Activated CD4-positive, alpha-beta T cell treated with anti-CD3 and anti-CD28 coated beads, Interleukin-2, Interleukin-4, amounts not matched to agents 100 ng/mL and 50 ng/mL, durations not matched to agents 16 hours and 8 hours (primary cell): ENCODE measurements at places on chromosomes 1 and 21.

DNA sequence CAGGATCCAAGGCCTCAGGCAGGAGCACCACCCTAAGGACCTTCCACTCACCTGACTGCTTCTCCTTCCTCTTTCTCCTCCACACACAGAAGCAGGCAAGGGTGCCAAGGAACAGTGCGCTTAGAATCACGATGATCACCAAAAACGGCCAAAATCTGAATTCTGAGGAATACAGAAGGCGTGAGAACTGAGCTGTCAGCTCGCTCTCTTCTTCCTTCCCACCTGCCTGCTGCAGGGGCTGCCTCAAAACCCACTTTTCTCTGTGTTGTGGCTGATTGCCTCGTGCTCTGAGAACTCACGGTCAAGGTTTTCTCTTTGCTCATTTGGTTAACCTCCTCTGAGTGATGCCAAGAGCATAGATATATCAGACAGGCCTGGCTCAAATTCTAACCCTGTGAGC, 23.8 kb downstream of the CD244 start:
- no peak for DNase-seq

GRCh38 chr21:29233256-29233546, 65.5 kb upstream of the BACH1 start:
- DNase-seq: no peak

- DNase-seq: no peak
Observed at GRCh38 chr1:26754086-26754874, 33.5 kb upstream of the PIGV start.

DNA sequence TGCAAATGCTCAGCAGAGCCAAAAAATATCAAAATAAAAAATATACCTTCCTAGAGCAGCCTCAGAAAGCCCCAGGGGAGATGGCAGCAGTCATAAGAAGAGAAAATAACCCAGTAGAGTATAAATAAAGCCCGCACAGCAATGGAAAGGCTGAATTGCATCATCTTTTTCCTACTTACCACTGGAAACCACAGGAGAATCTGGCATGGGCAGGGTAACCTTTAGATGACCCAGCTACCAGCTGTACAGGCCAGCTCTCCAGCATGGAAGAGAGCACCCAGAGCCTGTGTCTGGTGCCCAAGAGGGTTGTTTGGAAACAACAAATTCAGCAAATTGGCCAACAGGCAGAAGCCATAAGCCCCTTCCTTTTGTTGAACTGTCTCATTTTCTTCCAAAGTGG, 253.1 kb downstream of the OMA1 start:
- DNase-seq: no peak

DNA sequence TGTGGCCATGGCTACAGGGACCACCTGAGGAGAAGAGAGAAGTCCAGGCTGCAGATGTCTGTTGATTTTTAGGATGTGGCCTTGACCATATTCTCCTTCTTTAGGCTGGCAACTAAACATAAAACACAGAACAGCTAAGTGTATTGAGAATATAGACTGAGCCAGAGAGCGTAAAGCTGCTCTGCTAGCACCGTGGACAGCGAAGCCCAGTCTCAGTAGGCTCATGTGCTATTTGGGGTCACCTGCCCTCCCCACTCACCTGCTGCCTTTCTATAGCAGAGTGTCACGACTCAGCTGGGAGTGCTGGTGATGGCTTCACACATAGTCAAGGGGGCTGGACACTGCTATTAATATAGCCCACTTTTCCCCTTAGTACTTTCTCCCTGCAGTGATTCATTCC, 278.5 kb downstream of the KCNH1 start:
- no peak for DNase-seq

GRCh38 chr1:155379631-155380090, 59.0 kb downstream of the RUSC1 start:
- no peak for DNase-seq

DNA sequence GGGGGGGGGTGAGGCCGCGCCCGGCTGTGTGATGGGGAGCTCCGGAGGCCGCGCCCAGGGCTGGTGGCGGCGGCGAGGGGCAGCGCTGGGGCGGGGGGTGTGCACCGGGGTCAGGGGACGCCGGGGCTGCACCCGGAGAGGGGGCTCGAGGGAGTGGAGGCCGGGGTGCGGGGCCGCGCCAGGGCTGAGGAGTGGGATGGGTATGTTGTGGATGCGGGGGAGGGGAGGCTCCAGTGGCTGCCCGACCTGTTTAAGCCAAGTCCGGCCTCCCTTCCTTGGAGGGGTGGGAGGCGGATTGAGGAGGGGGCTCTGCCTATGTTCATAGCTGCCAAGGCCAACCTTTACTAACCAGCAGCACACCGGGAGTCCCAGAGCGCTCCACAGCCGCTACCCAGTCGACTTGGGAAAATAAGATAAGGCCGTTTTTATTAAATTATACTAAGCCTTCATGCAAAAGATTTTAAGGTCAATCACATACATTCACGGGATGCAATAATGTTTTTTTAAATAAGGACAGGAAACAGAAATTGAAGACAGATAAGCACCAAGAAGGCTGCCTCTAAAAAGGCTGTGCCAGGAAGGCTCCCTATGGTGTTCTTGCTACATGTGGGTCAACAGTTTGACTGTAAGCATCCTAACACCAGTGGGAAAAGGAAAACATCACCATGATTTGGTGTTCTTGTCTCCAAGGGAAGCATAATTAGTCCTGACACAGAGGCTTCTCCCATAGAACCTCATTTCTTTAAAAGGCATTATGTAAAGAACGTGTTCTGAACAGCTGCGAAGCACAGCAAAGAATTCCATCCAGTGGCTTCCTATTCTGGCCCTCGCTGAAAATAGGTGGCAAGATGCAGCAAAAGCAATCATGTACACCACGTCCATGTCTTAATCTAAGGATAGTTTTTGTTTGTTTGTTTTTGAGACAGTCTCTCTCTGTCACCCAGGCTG, 626 bp upstream of the HLCS start:
- no peak for DNase-seq

GRCh38 chr1:195740862-195741261, 867.4 kb downstream of the KCNT2 start:
- DNase-seq: no peak

DNA sequence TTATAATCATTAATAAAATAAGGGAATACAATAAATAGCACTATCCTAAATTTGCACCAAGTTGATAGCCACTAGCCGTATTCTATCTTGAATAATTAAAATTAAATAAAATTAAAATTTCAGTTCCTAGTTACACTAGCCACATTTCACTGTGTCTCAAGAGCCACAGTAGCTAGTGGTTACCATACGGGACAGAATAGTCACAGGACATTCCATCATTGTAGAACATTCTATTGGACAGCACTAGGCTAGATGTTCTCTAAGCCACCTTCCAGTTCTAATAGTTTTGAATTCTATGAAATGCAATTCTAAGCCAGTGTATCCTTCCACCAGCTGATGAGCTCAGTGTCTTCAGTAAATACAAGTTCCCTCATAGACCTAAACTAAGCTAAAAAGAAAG, 71.1 kb upstream of the GOLT1A start:
- no peak for DNase-seq

GRCh38 chr21:34939673-34940331, 109.3 kb downstream of the RUNX1 start:
- no peak for DNase-seq

- no peak for DNase-seq
Observed at GRCh38 chr1:169739980-169740379, 6.1 kb upstream of the SELE start.

- no peak for DNase-seq
Observed at GRCh38 chr1:204418174-204419063, 6.8 kb upstream of the PPP1R15B start.

DNA sequence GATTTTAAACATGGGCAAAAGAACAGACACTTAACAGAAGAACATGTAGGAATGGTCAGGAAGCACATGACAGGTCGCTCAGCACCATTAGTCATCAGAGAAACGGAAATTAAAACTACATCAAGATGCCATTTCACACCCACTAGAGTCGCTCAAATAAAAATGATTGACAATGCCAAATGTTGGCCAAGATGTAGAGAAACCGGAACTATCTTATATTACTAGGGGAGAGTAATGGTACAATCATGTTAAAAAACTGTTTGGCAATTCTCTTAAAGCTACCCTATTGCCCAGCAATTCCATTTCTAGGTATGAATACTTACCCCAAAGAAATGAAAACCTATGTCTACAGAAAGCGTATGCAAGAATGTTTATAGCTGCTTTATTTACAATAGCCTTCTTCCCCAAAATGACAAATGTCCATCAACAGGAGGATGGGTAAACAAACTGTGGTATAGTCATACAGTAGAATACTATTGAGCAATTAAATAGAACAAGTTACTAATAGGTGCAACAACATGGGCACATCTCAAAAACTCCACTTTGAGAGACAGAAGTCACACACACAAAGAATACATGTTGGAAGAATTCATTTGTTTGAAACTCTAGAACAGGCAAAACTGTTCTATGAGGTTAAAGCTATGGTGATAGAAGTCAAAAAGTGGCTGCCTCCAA, 92.8 kb downstream of the ETS2 start:
- DNase-seq: no peak

DNA sequence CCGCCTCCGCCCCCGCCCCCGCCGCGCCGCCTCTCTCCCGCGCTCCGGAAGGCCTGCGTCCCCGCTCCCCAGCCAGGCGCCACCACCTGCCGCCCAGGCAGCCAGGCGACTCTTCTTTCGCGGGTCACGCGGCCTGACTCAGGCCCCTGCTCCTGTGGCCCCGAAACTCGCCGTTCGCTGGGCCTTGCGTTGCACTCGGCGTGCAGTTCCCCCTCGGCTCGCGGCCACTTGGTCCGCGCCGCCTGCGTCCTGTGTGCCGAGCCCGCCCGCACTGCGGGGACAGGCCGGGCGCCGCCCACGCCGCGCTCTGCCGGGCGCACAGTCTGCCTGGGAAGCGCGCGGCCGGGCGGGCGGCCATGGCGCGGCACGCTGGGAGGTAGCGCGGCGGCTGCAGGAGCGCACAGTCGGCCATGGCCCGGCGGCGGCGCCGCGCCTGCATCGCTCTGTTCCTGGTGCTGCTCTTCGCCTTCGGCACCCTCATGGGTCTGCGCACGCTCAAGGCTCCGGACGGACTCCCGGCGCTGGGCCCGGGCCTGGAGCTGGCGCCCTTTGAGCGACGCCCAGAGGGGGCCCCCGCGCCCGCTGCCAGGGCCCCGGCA, at the start of gene MANEAL:
MANEAL (plus strand) TSS at position 75 of the 599 bp plus-strand sequence; CDS start at position 411, 336 bp downstream.
- DNase-seq: peak; percentile 33

DNA sequence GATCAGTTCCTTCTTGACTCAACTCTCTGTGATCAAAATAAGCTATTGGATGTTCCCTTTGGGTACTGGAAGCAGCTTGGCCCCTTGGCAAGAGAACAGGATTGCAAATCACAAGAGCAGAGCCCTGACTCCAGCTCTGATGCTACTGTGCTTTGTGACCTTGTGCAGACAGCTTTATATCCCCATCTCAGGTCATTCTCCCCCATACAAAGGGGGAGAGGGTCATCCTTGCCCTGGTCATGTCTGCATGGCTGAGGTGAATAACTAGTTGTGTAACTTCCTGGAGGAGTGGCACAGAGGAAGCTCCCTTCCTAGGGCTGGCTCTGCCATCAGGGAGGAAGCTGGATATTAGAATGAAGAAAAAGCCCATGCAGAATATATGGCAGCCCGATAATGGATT, 142.9 kb downstream of the DHRS3 start:
- no peak for DNase-seq

GRCh38 chr1:29824511-29825273, 588.4 kb downstream of the PTPRU start:
- DNase-seq: no peak
